ENCODE measurements at places on chromosomes 5 and 9.

DNA sequence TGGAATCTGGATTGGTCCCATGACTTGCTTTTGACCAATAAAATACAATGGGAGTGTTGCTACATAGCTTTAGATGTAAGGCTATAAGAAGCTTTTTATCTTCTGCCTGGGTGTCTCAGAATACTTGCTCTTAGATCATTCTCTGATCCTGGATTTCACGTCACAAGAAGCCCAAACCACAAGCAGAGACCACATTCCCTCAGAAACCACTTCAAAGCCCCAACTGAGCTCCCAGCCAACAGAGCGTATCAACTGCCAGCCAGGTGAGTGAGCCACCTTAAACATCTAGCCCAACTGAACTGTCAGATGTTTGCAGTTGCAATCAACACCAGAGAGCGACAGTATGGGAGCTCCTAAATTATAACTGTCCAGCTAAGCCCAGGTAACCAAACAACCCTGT, 687.1 kb downstream of the TLE1 start:
- no peak for DNase-seq

- no peak for DNase-seq
Measured at GRCh38 chr9:131946180-131946579, 133.5 kb downstream of the MED27 start.

DNA sequence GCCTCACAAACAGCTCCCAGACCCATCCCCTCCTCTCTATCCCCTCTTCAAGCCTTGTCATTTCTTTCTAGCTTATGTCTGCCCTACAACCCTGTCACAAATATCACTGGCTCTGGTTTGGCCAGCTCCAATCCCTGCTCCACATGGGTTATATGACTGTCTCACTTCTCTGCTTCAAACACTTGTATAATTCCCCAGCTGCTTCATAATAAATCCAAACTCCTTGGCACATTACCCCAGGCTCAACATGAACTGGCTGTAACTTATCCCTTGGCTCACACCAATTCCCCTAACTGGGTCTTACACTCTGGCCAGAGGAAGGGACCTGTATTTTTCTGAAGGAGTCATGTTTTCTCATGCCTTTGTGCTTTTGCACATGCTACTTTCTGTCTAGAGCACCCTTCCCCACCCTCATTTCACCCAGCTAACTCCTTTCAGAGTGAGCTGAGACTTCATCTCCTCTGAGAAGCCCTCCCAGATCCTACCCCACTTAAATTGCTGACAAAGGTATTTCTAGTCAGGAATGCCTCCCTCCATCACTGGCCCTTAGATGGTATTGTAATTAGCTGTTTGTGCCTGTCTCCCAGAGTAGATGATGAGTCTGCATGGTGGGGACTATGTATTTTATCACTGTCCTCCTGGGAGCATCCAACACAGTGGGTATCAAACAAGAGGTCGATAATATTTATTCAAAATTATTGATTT, 5.3 kb downstream of the PRXL2C start:
- no peak for DNase-seq

- no peak for DNase-seq
Measured at GRCh38 chr9:83231039-83231438, 168.1 kb upstream of the RASEF start.

DNA sequence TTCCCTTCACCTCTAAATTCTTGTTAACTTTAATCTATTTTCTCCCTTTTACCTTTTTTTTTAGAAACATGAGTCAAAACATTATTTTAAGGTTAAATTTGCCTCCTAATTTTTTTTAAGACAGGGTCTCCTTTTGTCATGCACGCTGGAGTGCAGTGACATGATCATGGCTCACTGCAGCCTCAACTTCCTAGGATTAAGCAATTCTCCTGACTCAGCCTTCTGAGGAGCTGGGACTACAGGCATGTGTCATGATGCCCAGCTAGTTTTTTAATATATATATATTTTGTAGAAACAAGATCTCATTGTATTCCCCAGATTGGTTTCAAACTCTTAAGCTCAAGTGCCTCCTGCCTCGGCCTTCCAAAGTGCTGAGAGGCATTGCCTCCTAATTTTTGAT, 424.7 kb upstream of the FAM174A start:
- DNase-seq = no peak

DNA sequence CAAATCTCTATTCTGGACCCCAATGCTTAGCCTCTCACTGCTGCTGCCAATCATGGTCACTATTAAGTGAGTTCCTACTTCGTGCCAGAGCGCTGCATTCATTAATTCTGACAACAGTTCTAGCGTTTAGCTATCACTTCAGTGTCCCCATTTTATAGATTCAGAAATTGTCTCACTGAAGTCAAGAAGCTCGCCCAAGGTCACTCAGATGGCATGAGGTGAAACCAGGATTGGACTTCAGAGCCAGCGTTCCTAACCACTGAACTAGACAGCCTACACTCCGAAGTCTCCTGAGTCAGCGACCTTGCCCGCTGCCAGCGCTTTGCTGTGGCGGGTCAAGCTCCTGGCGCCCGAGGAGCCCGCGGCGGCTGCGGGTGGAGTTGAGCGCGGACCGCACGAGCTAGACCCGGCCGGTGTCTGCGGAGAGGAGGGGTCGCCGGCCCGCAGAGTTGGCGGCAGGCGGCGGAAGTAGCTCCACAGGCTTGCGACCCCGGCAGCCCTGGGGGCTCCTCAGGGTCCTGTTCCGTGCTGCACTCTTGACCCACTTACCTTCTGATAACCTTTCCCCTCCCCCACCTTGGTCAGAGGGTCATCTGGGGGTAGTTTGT, 2.1 kb upstream of the GABRB2 start:
- DNase-seq = no peak

DNA sequence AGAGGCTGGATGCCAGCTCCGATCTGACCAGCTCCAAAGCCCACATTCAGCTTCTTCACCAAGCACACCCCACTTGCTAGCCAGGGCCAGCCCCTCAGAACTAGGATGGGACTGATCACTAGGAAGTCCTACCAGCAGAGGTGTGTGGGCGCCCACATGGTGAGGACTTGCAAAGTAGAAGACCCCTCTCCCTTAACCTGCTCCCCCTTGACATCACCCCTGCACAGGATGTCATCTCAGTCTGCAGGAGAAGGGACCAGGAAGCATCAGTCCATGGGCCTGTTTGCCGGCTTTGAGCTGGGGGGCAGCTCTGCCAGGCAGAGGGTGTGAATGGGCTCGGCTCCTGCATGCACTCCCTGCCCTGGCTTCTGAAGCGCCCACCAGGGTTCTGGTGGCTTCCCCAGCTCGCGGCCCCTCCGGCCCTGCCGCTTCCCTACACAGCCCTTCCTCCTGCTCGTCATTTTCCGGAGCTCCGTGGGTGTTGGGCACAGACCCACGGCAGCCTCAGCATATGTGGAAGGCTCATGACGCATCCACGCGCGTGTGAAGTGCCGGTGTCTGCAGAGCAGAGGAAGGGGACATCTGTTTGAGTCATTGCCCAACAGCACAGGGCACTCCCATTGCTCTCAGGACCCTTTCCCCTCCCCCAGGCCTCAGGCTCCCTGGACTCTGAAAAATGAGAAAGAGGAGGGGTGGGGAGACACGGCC, 3.7 kb upstream of the FAM78A start:
- no peak for DNase-seq

DNA sequence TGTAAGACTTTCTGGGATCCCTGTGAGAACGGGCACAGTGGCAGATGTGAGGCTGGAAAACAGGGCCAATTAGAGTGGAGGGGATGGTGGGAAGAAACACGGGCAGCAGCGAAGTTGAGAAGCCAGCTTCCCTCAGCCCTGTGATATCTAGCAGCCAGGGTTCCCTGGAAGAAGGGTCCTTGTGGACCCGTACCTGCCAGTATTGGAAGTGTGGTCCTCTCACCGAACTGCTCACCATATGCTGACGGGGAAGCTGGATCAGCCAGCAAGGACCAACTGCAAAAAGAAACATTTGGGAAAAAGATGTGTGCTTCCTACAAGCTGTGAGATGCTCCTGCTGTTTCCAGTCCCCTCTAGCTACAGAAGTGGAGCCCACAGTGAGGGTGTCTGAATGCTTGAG, 13.6 kb downstream of the CKMT2 start:
- no peak for DNase-seq

DNA sequence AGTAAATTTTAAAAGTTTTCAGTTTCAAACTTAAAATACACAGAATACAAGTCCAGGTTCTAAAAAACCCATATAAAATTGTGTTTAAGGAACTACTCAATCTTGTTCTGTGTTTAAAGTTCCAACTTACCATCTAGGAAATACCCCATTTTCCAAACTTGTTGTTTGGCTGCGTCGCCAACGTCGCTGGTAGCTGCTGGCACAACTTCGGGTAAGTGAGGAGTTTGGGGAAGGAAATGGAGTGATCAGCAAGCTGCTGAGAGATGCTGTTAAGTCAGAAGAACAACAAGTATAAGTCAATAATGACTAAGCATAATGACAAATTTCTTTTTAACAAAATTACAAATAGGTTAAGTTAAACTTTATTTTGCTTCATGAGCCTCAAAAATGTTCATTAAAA, 71.3 kb upstream of the RAPGEF6 start:
- no peak for DNase-seq

GRCh38 chr9:97903177-97903576, 19.1 kb downstream of the TRMO start:
- no peak for DNase-seq

GRCh38 chr5:81950996-81951395, 20.8 kb upstream of the ATG10 start:
- no peak for DNase-seq

DNA sequence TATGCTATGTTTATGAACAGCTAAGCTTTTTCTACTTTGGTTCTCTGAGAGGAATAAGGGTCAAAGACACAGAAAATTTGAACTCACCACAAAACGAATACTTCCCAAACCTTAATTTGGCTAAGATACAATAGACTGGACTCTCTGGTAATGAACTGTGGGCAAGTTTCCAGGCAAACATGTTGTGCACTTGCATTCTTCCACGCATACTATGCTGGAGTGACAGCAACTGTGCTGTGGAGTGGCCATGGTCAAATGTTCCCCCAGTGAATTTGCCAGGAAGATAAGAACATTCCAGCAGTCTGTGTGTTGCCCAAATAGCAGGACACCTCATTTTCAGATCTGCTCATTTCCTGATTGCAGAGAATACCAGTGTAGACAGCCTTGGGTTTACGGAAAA, 275.3 kb upstream of the IL12B start:
- DNase-seq = no peak

All from 8988T (cell line).